ENCODE measurements at places on chromosomes 3 and 15. TPM values are rescaled to one million over a fixed set of nuclear protein-coding genes. Genes with fewer than 3 reads are reported as not detected.

Gene EPB42
- not detected for total RNA-seq

Gene PCSK6
- 11.0 TPM for total RNA-seq

Gene SNRPN
- 217 TPM for total RNA-seq

- DNase-seq, result peak; percentile 13
Measured at GRCh38 chr3:175941352-175941751, 1082.2 kb downstream of the NAALADL2 start.

Gene TMEM212
- total RNA-seq, result not detected

- DNase-seq, result no peak
Measured at GRCh38 chr3:170792471-170792870, 77.5 kb downstream of the RPL22L1 start.

Gene BNC1
- 26.7 TPM for total RNA-seq

GRCh38 chr3:177150970-177151627, 46.2 kb downstream of the TBL1XR1 start:
- DNase-seq, result peak; percentile 89

Gene MB21D2
- 13.9 TPM for total RNA-seq

DNA sequence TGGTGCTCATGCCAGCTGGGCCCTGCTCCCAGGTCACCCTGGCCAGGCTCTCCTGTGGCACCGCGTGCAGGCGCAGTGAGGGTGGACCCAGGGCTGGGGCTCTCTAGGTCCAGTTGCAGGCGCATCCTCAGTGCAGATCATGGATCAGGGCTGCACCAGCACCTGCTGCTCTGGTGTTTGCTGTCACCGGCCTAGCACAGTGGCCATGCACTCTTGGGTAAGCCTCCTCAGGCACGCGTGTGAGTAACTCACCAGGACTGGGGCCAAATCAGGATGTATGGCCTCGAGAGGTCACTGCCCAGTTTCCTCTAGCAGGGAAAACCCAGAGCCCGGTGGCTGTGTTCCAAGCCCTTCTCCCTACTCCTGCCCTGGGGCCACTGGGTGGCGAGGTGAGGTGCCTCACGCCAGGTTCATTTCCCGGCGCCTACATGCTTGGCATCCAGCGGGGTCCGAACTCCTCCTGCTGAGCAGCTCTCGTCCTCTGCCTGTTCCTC, 45.5 kb upstream of the SLC41A3 start:
- DNase-seq, result peak; percentile 82

DNA sequence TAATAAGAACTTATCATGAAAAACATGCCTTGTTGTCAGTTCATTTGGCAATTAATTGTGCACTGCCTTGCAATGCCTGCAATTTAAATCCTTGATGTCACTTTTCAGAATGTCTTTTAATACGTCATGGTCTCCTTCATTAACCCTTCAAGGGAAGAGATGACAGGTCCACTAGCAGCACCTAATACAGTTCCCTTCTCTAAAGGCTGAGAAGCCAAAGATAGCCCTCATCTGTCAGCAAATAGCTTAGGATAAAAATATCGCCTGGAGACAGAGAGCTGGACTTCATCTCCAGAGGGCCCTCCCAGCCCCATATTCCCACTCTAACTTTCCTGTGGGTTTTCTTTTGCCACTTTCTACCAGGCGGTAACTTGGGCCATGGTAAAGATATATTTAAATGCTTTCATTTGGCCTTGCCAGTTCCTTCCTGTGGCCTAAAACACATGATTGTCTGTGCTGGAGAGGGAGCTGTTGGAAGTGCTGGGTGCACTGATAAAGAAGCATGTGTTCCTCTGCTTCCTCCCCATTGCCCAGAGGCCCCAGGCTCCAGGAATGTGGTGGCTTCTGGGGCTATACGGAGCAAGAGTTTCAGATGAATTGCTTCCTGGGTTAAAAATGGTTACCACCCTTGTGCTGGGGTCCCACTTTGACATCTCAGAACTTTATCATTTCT, 76.3 kb upstream of the UMPS start:
- no peak for DNase-seq

DNA sequence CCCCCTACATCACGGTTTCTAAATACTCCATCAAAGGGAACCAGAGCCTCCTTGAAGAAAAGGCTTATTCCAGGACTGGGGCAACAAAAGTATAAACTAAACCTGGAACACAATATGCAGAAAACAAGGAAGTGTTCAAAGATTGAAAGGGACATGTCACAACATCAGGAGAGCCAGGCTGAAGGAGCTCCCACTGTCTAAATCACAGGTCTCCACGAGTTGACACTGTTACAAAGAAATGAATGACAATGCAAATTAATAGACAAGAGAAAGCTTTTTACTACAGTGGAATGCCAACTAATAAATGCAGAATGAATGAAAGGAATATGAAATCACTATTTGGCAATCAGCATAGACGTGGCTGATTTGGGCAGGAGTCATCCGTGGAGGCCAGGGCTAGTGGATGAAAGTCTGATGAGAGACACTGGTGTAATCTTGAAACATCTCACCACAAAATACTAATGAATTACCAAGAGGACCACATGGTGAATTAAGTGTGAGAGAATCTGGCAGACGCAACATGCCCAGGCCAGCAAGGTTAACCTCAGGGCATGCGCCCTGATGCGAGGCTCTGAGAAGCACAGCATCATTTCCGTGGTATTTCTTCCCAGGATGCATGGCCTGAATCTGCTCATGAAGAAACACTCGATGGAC, 123.8 kb upstream of the TJP1 start:
- DNase-seq, result no peak

- no peak for DNase-seq
Measured at GRCh38 chr3:188874576-188874975, 297.2 kb upstream of the TPRG1 start.

DNA sequence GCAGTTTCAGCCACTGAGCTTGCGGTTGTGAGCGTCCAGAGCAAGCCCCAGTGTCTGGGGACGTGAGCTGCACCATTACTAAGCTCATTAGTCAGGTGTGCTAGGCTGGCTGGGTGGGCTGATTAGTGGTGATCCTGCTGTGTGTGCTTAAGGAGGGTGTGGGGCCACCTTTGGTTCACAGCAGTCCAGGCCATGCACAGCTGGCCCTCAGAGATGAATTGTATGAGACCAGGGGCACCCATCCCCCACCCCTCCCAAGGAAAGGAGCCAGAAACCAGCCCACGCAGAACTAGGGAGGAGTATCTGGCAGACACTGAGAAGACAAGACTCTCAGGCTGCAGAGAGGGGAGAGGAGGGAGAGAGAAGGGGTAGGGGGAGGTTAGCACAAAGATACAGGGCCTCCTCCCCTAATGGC, 3.8 kb downstream of the TYRO3 start:
- no peak for DNase-seq

- DNase-seq, result no peak
Measured at GRCh38 chr3:100600181-100601042, 9.0 kb upstream of the ADGRG7 start.

- no peak for DNase-seq
Measured at GRCh38 chr3:4865714-4866113, 113.5 kb upstream of the BHLHE40 start.

DNA sequence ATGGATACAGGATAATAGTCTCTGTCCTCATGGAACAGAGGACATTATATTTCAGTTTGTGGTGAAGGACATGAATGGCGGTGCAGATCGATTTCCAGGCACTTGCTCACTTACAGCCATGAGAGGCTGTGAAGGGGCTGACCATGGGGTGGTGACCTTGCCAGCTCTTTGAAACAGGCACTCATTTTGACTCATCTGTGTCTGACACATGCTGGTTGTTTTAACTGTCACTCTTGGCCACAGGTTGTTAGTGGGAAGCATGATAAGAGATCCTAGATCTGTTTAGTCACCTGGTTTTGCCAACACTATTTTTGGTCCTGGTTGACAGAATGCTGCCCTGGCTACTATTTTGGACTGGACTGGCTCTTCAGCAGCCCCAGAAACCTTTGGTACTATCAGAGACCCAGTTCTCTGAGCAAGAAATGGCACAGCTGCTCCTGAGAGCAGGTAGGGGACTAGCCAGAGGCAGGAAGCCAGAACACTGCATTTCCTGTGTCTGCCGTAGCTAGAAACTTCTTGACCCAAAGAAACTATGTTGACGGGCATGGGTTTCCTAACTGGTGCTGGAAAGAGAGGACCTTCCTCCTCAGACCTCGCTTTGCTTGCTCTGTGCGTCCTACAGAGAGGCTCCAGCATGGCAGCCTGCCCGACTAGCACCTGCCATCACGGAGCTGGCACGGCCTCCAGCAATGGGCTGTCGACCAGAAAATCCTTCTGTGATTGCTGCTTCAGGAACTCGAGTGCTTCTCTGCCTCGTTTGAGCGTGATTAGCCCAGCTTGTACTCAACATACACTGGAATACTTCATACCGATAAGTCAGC, 6.3 kb downstream of the PXYLP1 start:
- no peak for DNase-seq

DNA sequence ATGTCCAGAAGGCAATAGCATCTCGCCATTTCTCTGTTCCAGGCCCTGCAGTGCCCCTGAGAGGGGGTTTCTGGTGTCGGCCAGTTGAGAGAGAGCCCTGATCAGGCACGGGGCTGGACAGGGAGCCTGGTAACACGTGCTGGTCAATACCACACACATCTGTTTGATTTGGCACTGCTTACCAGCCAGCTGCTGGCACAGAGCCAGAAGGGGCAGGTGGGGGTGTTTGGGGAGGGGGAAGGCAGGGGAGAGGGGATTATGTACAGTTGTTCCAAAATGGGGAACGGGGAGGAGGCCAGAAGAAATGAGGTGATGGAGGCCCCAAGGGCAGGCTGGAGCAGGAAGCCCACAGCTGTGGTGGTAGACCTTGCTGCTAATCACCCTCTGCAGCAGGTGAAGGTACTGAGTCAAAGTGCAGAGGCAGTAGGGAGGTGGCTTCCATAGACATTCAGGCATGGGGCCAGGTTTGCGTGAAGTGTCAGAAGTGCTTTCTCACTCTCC, 153.5 kb upstream of the LPP start:
- no peak for DNase-seq

GRCh38 chr3:86723433-86723832, 267.5 kb downstream of the VGLL3 start:
- DNase-seq, result no peak

Gene TMC3
- not detected for total RNA-seq

Measured in renal cortical epithelial cell (primary cell).